ENCODE measurements at places on chromosomes 1 and 21.

DNA sequence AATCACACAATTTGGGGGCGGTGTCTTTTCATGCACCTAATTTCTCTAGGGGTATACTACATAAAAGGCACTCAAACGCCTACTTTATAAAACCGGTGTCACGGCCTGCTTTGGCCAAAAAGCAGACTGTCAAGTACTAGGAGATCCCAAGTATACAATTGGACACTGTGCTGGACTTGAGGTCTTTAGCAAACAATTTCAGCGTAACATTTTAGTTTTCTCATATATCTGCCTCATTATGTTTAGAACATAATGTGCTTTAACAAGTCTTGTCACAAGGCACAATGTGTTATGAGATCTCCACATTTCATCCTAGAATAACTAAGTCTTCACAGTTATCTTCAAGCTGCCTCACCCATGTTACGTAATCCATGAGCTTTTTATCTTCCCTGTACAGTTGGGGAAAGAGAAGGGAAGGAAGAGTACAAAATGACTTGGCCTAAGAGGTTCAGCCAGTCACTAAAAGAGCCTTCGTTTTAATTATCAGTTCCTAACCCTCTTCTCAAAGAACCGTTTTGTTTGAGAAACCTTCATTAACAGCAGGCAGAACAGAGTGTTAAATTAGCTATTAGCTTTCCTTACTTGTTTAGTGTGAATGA is 1.7 kb downstream of the SSX2IP start:
- DNase-seq = no peak

- DNase-seq = no peak
Observed at GRCh38 chr1:227604446-227604845, 41.1 kb downstream of the ZNF678 start.

DNA sequence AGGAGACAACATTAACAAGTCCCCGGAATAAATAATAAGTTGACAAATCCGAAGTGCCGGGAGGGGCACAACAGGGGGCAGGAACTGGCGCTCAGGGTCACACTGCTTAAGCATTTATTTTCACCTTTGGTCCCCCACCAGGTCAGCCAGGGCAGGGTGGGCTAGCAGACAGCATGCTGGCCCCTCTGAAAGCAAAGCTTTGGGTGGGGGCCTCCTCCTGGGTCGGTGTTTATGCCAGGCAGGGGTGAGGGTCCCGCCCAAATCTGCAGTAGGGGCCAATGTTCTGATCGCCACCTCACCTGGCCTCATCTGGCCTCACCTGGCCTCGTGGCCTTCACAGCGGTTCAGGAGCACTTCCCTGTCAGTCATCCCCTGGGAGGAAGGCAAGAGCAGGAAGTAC is 8.2 kb upstream of the FAM131C start:
- no peak for DNase-seq

- peak; percentile 84 for DNase-seq
Observed at GRCh38 chr1:101236516-101237228, at the start of gene S1PR1. S1PR1 (plus strand) TSS chr1:101237019; CDS start chr1:101238985, 1,966 bp downstream.

DNA sequence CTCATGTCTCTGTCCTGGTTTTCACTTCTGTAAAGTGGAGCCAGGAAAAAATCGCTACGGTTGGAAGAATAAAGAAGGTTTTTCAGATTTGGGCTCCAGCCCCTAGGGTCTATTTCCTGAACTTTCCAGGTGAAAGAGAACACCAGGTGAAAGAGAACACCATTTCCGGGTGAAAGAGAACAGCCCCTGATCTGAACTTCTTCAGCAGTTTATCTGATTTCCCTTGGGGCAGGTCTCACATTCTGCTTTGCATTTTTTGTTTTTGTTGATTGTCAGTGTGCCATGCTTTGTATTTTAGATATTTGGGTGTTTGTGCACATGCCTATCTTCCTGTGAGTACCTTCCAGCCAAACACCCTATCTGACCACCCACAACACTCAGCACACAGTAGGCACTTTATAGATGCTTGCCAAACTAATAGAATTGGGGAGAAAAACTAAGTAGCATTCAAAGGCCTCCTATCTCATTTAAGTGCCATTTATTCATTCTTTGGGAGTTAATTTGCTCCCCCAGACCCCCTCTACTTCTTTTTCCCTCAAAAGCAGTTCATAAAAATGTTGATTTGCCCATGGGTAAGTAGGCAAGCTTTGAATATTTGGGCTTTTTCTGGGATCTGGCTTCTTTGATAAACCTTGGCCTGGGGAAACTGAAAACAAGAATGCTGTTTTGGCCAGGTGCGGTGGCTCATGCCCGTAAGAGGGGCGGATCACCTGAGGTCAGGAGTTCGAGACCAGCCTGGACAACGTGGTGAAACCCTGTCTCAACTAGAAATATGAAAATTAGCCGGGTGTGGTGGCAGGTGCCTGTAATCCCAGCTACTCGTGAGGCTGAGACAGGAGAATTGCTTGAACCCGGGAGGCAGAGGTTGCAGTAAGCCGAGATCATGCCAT is 2.2 kb downstream of the NAV1 start:
- DNase-seq = no peak

GRCh38 chr1:184937729-184938128 is 36.6 kb downstream of the NIBAN1 start:
- no peak for DNase-seq

DNA sequence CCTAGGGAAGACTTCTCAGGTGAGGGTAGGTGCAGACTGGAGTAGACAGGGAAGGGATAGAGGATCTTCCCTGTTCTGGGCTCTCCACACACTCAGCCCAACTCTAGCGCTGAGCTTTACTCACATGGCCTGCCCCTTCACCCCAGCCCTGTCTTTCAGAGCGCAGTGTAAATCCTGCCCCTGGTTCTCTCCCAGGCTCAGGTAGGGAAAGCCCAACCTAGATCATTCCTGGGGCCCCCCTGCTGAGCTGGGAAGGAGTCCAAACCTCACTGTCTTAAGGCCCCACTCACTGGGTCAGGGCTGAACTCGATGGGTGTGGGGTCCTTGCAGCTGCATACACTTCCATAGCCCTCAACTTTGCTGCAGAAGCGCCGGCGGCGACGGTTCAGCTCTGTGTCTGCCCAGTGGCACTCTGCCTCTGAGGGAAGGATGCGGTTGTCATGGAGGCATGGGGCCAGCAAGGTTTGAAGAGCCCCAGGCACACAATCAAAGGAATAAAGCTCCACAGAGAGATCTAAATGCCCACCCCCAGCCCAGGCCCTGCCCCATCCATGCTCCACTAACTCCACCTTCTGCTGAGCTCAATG is 4.2 kb downstream of the POMGNT1 start:
- DNase-seq = no peak

GRCh38 chr1:207748737-207749528 is 2.9 kb upstream of the CD46 start:
- peak; percentile 37 for DNase-seq

DNA sequence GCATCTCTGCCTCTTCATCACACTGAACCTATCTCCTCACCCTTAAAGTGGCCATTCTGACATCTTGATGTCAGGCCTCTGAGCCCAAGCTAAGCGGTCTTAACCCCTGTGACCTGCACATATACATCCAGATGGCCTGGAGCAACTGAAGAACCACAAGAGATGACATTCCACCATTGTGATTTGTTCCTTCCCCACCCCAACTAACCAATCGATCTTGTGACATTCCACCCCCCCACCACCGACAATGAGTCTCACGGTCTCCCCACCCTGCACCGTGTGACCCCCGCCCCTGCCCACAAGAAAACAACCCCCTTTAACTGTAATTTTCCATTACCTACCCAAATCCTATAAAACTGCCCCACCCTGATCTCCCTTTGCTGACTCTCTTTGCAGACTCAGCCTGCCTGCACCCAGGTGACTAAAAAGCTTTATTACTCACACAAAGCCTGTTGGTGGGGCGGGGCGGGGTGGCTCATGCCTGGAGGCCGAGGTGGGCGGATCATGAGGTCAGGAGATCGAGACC is 21.0 kb upstream of the PINK1 start:
- no peak for DNase-seq

GRCh38 chr1:156806512-156807440 is 9.9 kb downstream of the SH2D2A start:
- DNase-seq = no peak

DNA sequence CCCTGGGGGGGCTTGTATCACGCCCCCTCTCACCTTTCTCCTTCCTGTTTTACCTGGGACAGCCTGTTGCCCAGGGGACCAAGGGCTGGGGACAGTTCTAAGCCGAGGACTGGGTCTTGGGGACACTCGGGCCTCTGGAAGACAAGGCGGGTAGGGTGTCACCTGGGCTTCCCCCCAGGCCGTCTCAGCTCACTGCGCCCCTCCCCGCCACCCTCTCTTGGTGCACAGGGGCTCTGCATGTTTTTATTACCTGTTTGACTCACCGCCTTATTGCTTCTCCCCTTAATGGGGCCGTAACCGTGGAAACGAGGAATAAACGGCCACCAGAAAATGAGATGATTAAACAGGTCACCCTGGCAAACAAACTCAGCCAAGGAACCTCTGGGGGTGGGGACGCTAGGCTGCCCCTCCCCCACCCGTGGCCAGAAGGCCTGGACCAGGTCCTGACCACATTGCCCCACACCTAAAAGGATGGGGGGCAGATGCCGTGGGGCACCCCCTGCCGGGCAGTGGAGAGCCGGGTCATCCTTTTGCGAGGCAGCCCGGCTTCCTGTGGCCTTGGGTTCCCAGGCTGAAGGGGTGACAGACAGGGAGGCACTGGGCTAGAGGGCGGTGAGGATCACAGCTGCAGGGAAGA is 109.9 kb downstream of the CASZ1 start:
- no peak for DNase-seq

GRCh38 chr1:237386362-237387143 is 344.6 kb downstream of the RYR2 start:
- DNase-seq = no peak

GRCh38 chr1:156708218-156708661 is 2.9 kb upstream of the CRABP2 start:
- no peak for DNase-seq

DNA sequence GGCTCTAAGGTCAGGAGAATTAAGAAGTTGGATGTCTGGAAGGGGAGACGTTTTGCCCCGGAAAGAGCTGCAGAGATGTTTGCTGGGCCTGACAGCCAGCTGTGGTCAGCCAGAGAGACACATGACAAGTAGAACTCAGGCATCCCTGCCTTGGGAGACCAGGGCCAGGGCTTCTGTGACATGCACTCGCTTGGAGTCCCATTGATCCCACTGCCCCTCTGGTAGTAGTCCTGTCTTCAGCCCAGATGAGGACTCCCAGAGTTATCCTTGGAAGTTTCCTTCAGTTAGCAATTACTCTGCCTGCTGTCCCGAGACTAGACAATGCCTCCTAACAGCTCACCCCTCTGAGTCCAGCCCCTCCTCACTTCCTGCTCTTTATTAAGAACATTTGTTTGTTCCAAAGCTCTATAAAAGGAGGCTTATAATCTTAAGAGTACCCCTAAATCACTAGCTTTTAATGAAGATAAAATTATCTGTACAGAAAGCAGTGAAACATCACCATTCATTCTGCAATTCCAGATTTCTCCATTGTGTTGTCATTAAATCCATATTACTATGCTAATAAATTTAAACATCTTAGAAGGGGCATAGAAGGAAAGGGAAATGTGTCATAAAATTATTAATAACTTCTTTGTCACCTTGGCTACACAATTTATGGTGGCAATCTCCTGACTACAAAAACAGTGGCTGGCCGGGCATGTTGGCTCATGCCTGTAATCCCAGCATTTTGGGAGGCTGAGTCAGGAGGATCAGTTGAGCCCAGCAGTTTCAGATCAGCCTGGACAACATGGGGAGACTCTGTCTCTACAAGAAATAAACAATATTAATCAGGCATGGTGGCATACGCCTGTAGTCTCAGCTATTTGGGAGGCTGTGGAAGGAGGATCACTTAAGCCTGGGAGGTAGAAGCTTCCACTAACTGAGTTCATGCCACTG is 94.2 kb downstream of the KCNK1 start:
- DNase-seq = no peak

GRCh38 chr1:159429074-159429861 is 2.7 kb upstream of the OR10J4 start:
- DNase-seq = no peak

DNA sequence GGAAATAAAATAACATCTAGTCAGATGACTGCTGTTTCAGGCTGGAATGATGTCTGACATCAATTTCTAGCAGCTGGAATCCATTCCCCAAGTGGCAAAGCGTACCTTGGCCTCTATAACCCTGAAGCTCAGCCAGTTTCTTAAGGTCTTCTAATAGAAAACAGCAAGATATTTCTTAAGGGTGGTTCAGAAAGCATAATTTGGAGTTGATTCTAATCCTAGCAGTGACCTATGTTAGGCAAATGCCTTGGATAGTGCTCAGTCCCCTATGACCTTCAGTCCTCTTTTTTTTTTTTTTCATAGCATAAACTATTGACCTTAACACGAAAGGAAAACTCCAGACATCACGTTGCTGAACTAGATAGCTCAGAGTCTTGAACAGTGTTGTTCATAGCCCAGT is 56.5 kb downstream of the LAMC2 start:
- no peak for DNase-seq

DNA sequence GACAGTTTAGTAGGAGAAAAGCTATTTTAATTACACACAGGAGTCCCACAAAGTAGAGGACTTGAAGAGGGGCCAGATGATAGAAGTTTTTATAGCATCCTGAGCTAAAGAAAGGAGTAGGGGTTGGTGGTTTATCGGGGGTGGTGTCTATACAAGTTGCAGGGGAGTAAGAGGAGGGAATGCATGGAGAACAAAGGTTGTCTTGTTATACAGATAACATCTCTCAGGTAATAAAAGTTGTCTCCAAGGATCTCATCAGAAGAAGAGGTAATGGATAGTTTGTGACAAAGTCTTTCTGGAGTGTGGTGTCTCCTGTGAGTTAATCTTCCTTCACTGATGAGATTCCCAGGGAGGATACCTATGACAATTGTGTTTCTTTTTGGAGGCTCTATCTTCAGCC is 23.4 kb upstream of the NUF2 start:
- DNase-seq = no peak

- no peak for DNase-seq
Observed at GRCh38 chr1:226666164-226666506, 72.9 kb downstream of the ITPKB start.

DNA sequence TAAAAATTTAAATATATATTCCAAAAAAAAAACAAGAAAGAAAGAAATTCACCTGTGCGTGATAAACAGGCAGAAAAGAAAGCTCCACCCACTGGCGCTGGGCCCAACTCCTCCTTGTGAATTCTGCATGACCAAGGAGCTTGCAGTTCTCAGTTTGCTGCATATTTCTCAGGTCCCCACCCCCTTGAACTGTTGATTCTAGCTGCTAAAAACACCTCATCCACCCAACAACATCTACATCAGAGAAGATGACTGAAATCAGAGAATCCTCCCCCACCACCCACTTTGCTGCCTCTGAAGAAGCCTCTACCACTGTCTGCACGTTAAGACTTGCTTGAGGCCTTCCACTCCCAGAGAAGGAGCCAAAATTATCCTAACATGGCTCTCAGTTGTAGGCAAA is 104.8 kb downstream of the RGS2 start:
- DNase-seq = no peak

DNA sequence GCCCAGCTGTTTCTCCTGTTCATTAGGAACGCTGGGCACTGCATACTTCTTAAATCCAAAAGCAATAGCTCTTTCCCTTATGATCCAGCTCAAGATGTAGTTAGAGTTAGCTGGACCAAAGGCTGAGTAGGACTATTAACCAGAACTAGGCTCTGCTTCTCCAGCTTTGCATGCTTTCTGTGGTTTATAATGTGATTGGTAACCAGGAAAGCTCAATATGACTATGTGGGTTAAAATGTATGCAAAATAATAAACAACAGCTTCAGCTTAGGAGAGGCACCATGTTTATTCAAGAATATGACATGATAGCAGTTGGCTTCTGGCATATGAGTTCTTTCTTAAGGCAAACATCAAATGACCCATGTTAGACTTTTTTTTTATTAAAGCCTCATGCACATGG is 73.8 kb downstream of the LYPLAL1 start:
- no peak for DNase-seq

Measured in CD4-positive, alpha-beta memory T cell (primary cell).